ENCODE measurements at places on chromosomes 7 and 10.

DNA sequence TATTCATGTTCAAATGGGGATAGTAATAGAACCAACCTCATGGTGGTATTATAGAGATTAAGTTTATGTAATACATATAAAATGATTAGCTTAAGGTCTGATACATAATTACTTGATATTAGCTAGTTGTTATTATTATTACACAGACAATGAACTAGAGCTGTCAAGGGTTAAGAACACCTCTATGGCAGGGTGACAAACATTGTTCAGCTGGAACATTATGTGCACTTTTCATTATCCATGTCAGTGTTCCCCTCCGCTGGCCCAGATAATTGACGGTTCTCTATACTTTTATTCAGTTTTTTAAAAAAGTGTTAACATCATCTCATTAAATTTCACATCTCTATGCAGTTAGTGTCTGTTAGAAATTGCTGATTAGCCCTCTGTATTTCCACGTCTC, 142.1 kb downstream of the CDK14 start:
- no peak for DNase-seq

DNA sequence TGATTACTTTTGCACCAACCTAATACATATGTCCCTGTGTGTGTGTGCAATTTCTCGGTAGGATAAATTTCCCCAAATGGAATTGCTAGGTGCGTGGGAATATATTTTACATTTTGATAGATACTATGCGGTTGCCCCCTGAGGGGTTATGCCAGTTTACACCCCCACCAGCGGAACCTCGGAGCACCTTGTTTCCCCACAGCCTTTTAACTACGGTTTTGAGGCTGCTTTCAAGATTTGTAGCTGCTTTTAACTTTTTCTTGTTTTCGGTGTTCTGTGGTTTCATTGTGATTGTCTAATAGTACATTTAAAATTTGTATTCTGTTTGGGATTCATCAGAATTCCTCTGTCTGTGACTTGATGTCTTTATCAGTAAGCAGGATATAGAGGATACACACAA, 22.0 kb downstream of the PROSER2 start:
- DNase-seq: no peak

GRCh38 chr10:77531441-77532001, 106.1 kb downstream of the KCNMA1 start:
- no peak for DNase-seq

DNA sequence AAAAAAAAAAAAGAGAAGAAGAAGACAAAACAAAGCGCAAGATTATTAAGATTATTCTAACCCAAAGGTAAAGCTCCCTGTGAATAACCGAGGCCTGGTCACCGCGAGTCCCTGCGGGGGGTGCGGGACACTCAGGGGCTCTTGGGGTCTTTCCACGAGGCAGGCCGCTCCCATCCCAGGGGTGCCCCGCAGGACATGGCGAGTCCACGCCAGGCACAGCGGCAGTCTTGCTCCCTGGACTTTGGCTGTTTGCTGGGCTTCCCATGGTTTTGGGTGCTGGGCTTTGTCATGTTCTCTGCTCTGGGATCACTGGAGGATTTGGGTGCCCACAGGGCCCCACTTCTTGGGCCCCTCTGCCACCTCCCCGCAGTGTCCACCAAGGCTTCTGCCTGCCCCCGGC, 137.4 kb upstream of the TCERG1L start:
- DNase-seq: no peak

GRCh38 chr7:156378806-156379205, 261.8 kb upstream of the RNF32 start:
- DNase-seq: no peak

DNA sequence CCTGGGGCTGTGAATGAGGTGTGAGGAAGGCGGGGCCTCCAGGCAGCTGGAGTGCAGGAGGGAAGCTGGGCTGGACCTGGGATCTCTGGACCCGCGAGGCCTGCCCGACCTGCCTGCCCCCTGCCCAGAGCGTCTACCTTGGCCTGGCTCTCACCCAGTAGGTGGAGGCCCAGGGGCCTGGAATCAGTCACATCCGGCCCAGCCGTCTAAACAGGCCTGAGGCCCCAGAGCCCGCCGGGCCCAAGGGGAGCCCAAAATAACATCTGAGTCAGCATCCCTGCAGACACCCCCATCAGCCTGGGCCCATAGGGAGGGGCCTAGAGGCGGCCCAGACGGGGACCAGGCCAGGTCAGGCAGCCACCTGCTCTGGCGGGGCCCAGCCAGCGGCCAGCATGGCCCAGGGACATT, 15.1 kb upstream of the ELN start:
- DNase-seq: no peak

DNA sequence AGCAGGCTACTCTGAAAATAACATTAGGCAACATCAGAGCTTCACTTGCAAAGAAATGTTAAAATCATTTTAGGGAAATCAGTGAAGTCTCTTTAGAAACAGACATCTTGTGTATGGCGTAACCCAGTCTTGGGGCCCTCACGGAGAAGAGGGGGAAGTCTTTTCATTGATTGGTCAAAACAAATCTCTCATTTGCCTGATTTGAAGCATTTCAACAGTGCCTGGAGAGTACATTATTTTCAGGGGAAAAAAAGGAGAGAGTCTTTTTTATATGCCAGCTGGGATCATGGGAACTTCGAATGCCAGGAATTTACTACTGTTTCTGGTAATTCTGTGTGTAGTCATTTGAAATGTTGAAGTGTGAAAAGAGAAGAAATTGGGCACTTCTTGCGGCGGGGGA, 471.4 kb downstream of the PLXDC2 start:
- no peak for DNase-seq

DNA sequence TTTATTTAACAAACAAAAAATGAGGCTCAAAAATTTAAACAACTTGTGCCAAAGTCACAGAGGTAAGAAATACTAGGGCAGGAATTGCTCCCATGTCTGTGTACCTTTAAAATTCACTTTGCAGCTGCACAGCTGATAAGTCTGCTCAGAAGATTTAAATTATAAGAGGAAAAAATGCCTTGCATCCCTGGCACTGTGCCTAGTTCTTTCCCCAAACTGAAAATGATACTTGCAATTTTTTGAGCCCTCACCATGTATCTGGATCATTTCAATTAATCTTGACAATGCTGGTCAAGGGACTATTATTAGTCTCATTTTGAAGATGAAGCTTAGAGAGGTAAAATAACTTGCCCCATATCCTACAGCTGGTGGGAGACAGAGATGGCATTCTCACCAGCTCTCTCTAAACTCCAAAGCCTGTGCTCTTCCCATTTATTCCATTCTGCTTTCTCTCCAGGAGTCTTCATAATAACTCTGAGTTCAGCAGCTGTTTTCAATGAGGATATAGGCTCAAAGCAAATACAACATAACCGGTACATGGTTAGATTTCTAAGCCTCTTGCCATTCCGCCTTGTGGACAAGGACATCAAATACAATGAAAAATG, 350.5 kb upstream of the LRRTM3 start:
- DNase-seq: no peak

GRCh38 chr7:39554583-39555165, 11.5 kb upstream of the YAE1 start:
- DNase-seq: no peak

DNA sequence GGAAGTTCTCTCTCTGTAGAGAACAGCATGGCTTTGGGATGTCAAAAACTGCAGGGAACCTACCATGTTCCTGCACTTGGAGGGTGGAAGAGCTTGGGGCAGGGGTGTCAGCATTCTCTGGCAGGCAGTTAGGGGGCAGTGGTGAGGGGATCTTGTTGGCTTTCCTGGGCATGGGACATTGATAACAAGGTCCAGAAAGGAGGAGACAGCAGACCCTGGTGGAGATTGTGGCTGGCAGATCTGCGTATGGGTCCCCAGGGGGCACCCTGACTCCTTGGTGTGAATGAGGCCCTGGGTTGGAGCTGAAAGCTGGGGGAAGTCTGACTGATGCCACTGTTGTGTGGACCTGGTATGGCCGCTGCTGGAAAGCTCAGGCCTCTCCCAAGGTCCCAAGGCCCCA, 22.9 kb upstream of the CAMK2B start:
- DNase-seq: no peak

DNA sequence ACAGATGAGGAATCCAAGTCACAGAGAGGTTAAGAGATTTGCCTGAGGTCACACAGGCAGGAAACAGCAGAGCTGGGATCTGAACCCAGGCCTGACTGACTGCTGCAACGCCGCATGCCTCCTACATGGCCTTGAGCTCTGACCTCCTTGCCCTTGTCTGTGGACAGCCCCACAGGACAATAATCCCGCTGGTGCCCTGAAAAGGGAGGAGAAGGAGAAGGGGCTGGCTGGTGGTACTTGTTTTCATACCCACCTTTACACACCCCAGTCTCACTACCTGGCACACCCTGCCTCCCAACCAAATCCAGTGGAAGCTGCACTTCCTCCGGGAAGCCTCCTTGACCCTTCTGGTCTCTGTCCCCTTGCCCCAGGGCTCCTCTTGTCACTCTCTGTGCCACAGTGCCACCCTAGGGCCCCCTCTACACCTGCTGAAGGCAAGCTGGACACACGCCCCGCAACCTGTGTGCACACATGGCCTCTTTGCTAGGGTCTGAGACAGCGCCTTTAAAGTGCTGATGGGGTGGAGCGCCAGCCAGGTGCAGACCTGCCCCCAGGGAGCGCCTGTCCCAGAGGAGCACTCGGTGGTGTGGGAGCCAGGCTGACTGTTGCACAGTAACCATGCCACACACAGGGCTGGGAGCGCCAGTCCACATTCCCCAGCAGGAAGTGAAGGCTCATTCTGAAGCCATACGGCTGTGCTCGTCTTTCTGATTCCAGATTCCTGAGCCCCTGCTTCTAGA, 38.6 kb downstream of the ZCCHC24 start:
- peak; percentile 38 for DNase-seq
